ENCODE measurements at places on chromosomes 7 and 10.

DNA sequence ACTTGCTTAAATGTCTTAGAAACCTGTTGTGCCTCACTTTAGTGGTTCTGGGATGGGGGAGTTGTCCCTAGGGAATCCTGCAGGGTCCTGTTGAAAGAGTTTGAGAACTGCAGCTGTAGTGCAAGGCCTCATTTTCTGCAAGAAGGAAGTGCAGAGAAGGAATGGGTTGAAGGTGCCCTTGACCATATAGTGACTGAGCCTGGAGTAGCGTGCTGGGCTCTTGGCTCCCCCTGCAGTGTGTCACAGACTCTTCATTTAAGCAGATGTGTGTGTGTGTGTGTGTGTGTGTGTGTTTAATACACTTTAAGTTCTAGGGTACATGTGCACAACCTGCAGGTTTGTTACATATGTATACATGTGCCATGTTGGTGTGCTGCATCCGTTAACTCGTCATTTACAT lies 92.2 kb downstream of the GRK5 start:
- no peak for DNase-seq

DNA sequence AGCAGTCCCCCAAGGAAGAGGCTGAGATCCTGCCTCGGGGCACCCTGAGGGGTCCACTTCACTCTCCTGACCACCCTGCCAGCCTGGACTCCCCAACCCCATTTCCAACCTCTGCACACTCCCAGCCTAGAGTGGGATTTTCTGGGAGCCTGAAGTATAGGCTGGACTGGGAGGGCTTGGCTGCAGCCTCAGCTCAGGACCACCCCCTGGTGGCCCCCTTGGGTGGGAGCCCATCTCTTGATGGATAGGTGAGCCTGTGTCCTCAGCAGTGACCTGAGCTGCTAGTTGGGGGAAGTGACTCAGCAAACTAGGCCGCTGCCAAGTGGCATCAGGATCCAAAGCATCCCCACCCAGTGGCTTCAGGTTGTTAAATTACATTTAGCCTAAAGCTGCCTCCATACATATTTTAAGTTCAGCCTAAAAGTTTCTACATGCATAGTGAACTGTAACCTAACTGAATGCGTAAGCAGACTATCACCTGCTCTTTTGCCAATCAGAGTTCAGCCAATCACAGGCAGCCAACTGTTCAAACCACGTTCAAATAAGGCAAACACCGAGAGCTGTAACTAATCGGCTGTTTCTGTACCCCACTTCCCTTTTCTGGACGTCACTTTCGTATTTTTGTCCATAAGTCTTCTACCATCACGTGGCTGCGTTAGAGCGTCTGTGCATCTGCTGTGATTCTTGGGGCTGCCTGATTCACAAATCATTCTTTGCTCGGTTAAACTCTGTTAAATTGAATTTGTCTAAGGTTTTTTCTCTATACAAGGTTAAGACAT lies 144.0 kb downstream of the PLPP4 start:
- peak; percentile 51 for DNase-seq

GRCh38 chr10:132111871-132112341 lies 46.2 kb downstream of the JAKMIP3 start:
- no peak for DNase-seq

GRCh38 chr10:133372507-133372906 lies 647 bp downstream of the ECHS1 start:
- DNase-seq: no peak

DNA sequence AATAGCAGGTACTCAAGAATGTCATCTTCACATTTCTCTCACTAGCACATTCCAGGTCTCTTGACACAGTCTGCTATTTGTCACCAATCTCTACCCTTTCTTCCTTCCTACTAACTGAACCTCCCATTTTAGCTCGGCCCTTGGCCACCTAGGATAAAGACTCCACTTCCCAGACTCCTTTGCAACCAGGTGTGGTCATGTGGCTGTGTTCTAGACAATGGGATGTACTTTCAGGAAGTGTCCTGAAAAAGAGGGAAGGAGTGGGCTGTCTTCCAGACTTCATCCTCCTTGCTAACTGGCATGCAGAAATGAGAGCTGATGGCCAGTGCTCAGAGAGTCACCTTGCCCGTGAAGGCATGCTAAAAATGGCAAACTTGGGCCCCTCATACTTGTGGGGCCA lies 139.2 kb downstream of the AMPH start:
- DNase-seq: no peak

- no peak for DNase-seq
Observed at GRCh38 chr7:67462781-67463191, 466.2 kb downstream of the TYW1 start.

DNA sequence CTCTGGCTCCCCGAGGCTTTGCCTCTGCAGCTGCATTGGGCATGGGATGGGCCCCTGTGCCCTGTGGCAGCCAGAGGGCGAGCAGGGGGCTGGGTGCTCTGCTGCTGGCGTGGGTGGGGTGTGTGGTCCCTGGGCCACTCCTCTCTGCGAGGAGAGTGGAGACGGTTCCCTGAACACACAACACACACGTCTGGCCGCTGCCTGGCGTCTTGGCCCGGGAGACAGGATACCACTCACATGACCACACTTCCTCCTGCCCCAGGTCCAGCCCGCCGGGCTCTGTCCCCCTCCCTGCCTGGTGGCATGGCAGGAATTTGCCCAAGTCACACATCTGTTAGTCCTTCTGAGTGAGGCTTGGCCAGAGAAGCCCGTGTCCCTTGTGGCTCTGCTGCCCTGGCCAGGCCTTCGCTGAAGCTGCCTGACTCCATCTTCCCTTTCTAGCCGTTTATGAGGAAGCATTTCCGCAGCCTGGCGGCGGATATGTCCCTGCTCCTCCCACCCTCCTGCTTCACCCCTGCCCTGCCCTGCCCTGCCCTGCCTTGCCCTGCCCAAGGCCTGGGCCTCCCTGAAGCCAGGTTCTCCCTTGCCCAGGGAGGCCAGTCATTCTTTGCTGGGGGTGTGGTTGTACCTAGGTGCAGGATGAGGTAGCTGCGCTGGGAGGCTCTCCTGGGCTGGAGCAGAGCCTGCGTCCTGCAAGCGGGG lies 3.0 kb downstream of the BRI3 start:
- peak; percentile 80 for DNase-seq

- DNase-seq: no peak
Observed at GRCh38 chr7:26865094-26865388, 651 bp upstream of the SKAP2 start.

GRCh38 chr7:30472081-30472783 lies 6.4 kb downstream of the NOD1 start:
- DNase-seq: no peak

- no peak for DNase-seq
Observed at GRCh38 chr7:75966190-75966961, 28.0 kb downstream of the TMEM120A start.

- no peak for DNase-seq
Observed at GRCh38 chr10:125340903-125341302, 180.5 kb upstream of the CTBP2 start.

- DNase-seq: peak; percentile 80
Observed at GRCh38 chr7:20508109-20508508, 107.4 kb upstream of the ABCB5 start.

DNA sequence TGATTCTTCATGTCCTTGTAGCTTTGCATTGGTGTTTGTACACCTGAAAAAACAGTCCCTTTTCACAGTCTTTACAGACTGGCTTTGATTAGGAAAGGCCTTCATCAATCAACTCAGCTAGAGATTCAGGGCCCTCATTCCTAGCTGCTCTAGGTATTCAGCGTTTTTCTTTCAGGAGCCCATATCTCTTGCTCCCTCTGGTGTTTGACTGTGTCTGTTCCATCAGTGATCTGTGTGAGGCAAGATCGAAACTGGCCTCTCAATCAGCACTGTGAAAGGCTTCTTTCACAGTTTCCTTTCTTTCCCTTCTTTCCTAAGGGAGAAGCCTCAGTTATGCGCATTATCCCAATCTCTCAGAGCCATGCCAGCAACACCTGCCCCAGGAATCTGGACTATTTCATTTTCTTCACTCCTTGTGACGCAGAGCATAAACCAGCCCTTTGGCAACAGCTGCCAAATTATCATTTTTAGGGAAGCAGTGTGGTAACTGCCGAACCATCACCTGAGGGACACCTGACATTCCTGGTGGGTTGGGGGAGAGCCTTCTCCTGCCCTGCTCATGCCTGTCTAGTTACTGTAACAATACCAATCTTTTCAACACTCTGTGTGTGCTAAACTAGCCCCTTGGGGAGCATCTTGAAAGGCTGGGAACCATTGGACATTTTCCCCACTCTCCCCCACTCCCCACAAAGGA lies 75.7 kb upstream of the CCDC71L start:
- peak; percentile 88 for DNase-seq

GRCh38 chr10:44335330-44336021 lies 49.4 kb downstream of the CXCL12 start:
- DNase-seq: no peak
